Lung (tissue), 17 donors: ENCODE measurements at places on chromosomes 6 and 20. TPM values are rescaled to one million over a fixed set of nuclear protein-coding genes. Genes with fewer than 3 reads are reported as not detected.

GRCh38 chr20:46013829-46014516 lies 5.3 kb downstream of the MMP9 start:
- H3K4me1 ChIP-seq: peaks cover 17% of the 10 kb centered on the region
- H3K36me3 ChIP-seq: no peaks in the 10 kb centered on the region
- DNase-seq: peak; percentile 29

DNA sequence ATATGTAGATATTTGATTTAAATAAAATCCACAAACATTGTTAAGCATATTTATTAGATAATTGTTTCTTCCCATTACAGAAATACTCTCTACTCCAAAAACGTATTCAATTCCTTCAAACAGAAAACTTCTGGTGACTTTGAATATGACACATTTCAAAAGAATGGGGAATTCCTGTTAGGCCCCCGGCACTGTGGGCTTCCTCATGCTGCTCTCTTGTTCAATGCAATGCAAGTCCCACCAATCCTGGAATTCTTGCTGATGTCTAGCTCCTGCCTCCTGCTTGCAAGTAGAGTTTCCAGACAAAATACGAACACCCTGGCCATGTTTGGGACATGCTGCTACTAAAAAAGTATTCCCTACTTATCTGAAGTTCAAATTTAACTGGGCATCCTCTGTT lies 544.1 kb downstream of the QKI start:
- H3K27me3 ChIP-seq: no peaks in the 10 kb centered on the region
- DNase-seq: no peak
- H3K4me1 ChIP-seq: no peaks in the 10 kb centered on the region
- no peaks in the 10 kb centered on the region for H3K36me3 ChIP-seq

- H3K4me1 ChIP-seq: peaks cover 6% of the 10 kb centered on the region
- DNase-seq: no peak
- peak overlapping the region; percentile 43 for H3K27ac ChIP-seq
- no peaks in the 10 kb centered on the region for H3K27me3 ChIP-seq
- H3K4me3 ChIP-seq: no peak overlapping the region
Measured at GRCh38 chr6:158646023-158646910, 1.7 kb upstream of the DYNLT1 start.

- no peaks in the 10 kb centered on the region for H3K4me1 ChIP-seq
- no peak overlapping the region for H3K27ac ChIP-seq
- DNase-seq: no peak
- H3K4me3 ChIP-seq: no peak overlapping the region
- no peaks in the 10 kb centered on the region for H3K27me3 ChIP-seq
Measured at GRCh38 chr20:2713285-2713684, 20.7 kb downstream of the EBF4 start.

DNA sequence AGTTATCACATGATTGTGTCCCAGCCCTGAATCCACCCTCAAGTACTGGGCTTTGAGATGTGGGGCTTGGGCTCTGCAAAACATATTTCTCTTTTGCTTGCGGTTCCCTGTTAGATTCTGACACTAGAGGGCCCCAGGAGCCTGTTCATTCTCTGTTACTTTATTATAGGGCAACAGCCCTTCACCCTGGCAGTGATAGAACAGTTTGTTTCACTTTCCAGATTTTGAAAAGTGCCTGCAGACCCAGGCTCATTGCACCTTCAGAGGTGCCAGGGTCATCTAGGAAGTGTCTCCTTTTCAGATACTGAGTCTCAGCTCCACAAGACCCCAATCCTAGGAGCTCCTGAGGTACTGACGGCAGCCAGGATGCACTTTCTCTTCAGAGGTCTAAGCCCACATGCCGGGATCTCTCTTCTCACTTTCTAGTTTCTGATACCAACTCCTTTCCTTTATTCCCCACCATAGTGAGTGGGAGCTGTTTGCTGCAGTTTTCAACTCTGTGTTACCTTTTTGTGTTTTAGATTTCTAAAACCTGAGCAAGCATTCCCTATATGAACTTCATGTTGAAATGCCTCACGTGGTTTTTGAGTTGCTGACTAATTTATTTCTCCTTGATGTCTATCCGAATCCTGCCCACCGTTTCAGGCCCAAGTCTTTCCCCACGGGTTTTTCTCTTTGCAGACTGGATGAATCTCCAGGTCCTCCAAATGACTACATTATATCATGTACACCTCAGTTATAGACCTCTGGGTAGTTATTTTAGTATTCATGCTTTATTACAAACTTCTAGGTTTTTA lies 10.9 kb downstream of the ABT1 start:
- no peaks in the 10 kb centered on the region for H3K36me3 ChIP-seq
- no peaks in the 10 kb centered on the region for H3K4me1 ChIP-seq
- H3K4me3 ChIP-seq: no peak overlapping the region

- peak overlapping the region; percentile 51 for H3K27ac ChIP-seq
- H3K36me3 ChIP-seq: no peaks in the 10 kb centered on the region
- H3K4me3 ChIP-seq: peak overlapping the region; percentile 69
- peak; percentile 78 for DNase-seq
- H3K27me3 ChIP-seq: no peaks in the 10 kb centered on the region
Measured at GRCh38 chr20:5504061-5504739, 187.4 kb upstream of the PROKR2 start.

CST5 gene
- polyA plus RNA-seq: 0.65 TPM

ANKRD66 gene
- polyA plus RNA-seq: 5.1 TPM

DNA sequence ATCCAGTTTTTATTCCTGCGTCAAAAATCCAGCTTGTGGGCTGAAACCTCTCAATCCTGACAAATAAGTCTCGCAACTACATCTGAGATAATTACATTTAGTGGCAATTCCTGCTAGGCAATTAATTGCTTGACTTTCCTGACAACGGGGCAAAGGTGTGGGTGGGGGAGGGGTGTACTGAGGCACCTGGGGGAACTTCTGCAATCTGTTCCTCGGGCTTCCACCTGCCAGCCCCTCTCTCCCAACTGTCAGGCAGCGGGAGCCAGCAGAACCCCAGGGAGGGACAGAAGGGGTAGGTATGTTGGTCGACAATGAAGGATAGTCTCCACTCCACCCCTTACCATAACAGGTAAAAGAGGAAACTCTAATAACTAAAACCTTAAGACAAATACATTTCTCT lies 6.8 kb downstream of the C6orf52 start:
- no peak overlapping the region for H3K27ac ChIP-seq
- H3K36me3 ChIP-seq: no peaks in the 10 kb centered on the region
- H3K4me3 ChIP-seq: no peak overlapping the region

DNA sequence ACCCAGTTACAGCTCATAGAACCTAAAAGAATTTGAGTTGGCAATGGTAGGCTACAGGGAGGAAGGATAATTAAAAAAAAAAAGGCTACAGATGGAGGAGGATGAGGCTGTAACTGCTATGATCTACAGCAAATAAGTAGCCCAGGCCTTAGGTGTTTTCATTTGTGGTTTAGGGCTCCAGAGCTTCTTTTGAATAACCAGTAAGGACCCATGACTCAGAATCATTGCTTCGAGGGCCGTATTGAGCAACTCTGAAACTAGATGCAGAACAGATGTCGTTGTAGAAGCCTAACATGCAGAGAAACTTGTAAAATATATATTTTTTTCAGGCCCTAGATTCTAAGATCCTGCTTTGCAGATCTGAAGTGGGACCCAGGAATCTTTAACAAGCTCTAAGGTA lies 19.0 kb upstream of the ASIP start:
- no peaks in the 10 kb centered on the region for H3K36me3 ChIP-seq
- no peak overlapping the region for H3K4me3 ChIP-seq
- no peak for DNase-seq
- no peaks in the 10 kb centered on the region for H3K4me1 ChIP-seq
- no peaks in the 10 kb centered on the region for H3K27me3 ChIP-seq
- H3K27ac ChIP-seq: no peak overlapping the region

JAG1 gene
- 11.9 TPM for polyA plus RNA-seq

DNA sequence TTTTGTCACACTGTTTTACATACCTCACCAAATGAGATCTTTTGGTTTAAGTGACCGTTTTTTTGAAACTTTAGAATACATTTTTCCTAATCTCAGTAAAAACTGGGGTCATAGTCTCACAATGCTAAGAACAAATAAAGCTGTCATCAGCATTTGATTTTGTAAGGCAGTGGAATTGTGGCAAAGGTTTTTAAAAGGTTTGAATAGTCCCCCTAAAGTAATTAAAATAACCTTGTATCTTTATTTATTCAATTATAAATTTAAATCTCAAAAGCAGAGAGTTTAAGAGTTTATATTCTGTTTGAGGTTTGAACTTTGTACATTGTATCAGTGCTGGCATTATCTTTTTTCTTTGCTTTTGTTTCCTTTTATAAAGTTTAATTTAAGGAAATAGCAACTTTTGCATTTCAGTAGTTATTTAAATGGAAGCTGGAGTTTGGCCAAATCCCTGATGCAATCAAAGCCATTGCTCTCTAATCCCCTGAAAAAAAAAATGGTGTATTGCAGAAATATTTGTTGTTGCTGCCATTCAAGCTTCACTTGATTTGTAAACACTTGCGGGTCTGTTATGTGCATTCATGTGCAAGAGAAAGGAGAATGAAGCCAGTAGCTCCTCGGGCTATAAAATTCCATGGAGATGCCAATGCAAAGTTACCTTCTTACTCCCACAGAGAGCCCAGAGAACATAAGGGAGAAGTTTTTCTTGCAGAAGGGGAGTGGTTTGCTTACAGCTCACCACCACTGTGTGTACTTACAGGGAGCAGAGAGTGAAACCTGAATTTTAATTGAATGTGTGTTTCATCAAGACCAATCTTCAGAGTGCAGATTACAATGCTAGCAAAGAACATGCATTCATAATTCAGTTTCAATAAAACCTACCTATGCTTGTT lies 391.8 kb downstream of the ARHGAP18 start:
- DNase-seq: peak; percentile 81
- no peak overlapping the region for H3K27ac ChIP-seq
- no peak overlapping the region for H3K4me3 ChIP-seq
- H3K36me3 ChIP-seq: peaks cover 11% of the 10 kb centered on the region

ECT2L gene
- polyA plus RNA-seq: 2.1 TPM

IPCEF1 gene
- 1.6 TPM for polyA plus RNA-seq

AAR2 gene
- 31.2 TPM for polyA plus RNA-seq

GRCh38 chr6:143260857-143261256 lies 189.6 kb downstream of the ADAT2 start:
- H3K27ac ChIP-seq: no peak overlapping the region
- no peaks in the 10 kb centered on the region for H3K27me3 ChIP-seq
- H3K4me3 ChIP-seq: no peak overlapping the region
- no peaks in the 10 kb centered on the region for H3K36me3 ChIP-seq
- no peak for DNase-seq

DNA sequence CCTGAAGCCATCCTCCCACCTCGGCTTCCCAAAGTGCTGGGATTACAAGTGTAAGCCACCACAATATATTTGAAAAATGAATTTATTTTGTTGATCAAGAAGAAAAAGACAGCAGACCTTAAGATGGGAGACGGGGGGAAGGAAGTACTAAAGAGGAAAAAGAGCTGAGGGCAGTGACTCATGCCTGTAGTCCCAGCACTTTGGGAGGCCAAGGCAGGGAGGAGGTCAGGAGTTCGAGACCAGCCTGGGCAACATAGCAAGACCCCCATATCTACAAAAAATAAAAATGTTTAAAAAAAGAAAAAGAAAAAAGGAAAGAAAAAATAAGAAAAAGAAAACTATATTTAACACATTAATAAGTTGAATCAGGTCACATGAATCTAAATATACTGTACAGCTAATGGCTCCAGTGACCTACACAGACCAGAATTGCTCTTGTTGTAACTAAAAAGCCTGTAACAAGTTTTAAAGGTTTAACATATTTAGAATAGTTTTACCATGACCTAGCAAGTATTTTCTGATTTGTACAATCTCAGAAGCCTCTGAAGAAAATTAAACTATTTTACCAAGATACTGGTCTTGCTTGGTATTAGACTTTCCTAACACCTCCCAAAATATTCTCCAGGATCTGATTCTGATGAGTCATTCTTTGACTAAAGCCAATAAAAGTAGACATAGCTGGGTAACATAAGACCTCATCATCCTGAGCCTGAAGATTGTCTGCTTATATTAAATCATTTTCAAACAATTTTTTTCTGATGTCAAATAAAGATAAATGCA lies 4.3 kb upstream of the AKIRIN2 start:
- H3K4me1 ChIP-seq: no peaks in the 10 kb centered on the region
- no peak overlapping the region for H3K4me3 ChIP-seq
- peaks cover under 1% of the 10 kb centered on the region for H3K36me3 ChIP-seq
- H3K27me3 ChIP-seq: no peaks in the 10 kb centered on the region
- no peak overlapping the region for H3K27ac ChIP-seq

- DNase-seq: no peak
- no peaks in the 10 kb centered on the region for H3K36me3 ChIP-seq
- H3K27me3 ChIP-seq: no peaks in the 10 kb centered on the region
- H3K4me1 ChIP-seq: no peaks in the 10 kb centered on the region
- no peak overlapping the region for H3K27ac ChIP-seq
- no peak overlapping the region for H3K4me3 ChIP-seq
Measured at GRCh38 chr6:151175662-151176445, 63.9 kb upstream of the AKAP12 start.

MATN4 gene
- 0.24 TPM for polyA plus RNA-seq

DNA sequence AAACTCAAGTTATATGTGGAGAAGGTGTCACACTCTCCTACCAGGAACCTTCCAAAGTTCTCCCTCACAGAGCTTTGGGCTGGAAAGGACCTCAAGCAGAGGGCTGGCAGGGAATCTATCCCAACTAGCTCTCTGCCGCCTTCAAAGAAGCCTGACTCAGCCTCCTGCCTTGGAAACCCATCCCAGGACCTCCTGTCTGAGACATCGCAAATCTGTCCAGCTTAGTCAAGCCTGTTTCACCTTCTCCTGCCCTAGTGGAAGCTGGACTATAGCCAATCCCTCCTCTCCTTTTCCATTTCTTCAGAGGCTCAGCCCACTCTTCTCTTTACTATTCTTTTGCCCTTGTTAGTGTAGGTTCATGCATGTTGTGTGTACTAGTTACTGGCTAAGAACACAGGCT lies 48.2 kb upstream of the FOXP4 start:
- H3K4me1 ChIP-seq: peaks cover 9% of the 10 kb centered on the region
- H3K36me3 ChIP-seq: no peaks in the 10 kb centered on the region
- H3K4me3 ChIP-seq: no peak overlapping the region

GRCh38 chr6:109767961-109768360 lies 76.9 kb downstream of the FIG4 start:
- H3K36me3 ChIP-seq: peaks cover 6% of the 10 kb centered on the region
- H3K27ac ChIP-seq: no peak overlapping the region
- H3K4me1 ChIP-seq: no peaks in the 10 kb centered on the region
- no peak for DNase-seq
- H3K27me3 ChIP-seq: no peaks in the 10 kb centered on the region

AK9 gene
- polyA plus RNA-seq: 4.1 TPM

DNA sequence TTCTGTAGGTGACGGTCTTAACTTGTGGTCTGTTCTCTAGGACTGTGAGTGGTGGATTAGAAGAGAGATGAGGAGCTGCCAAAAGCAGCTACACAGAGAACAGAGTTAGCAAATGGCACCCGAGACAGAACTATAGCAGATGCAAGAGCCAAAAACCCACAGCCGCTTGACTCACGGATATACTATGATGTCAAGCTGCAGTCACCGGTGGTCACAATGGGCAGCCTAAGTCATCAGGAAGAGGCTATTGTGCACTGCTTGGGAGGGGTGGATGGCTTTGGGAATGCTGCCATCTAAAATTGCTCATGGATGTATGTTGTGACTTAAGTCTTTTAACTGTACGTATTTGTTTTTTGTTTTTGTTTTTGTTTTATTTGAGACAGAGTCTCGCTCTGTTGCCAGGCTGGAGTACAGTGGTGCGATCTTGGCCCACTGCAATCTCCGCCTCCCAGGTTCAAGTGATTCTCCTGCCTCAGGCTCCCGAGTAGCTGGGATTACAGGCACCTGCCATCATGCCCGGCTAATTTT lies at the start of gene GTSF1L:
Gene GTSF1L, minus strand, starts transcription at position 192 of the 528 bp plus-strand sequence. CDS start 308 bp downstream, outside the sequence.
- peaks cover 5% of the 10 kb centered on the region for H3K4me1 ChIP-seq
- no peak for DNase-seq
- H3K36me3 ChIP-seq: no peaks in the 10 kb centered on the region
- H3K27me3 ChIP-seq: no peaks in the 10 kb centered on the region
- H3K4me3 ChIP-seq: no peak within 1 kb of the TSS

- H3K27ac ChIP-seq: no peak overlapping the region
- H3K4me1 ChIP-seq: peaks cover 19% of the 10 kb centered on the region
- H3K36me3 ChIP-seq: no peaks in the 10 kb centered on the region
- DNase-seq: no peak
- H3K27me3 ChIP-seq: no peaks in the 10 kb centered on the region
- H3K4me3 ChIP-seq: no peak overlapping the region
Measured at GRCh38 chr6:139146317-139146726, 11.4 kb downstream of the HECA start.
